ENCODE measurements at places on chromosomes 3 and 15.

DNA sequence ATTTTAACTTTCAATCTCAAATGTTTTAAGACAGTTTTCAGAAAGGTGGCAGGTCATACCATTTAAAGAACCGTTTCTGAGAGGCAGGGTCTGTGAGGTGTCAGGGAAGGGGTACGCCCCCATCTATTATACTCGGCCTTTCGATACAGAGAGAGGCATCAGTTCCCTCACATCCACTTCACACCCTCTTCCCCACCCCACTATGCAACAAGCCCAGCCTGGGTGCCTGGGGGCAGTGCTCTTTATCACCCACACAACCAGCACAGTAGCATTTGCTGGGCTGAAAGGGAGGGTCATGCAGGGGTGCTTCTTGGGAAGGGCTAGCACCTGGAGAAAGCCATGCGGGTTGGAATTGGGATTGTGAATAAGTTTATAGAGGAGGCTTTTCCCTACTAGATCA lies 56.0 kb upstream of the KCNMB2 start:
- no peak for DNase-seq

GRCh38 chr3:88732186-88732585 lies 375.2 kb upstream of the EPHA3 start:
- no peak for DNase-seq

GRCh38 chr3:26106228-26106627 lies 316.3 kb downstream of the OXSM start:
- no peak for DNase-seq

DNA sequence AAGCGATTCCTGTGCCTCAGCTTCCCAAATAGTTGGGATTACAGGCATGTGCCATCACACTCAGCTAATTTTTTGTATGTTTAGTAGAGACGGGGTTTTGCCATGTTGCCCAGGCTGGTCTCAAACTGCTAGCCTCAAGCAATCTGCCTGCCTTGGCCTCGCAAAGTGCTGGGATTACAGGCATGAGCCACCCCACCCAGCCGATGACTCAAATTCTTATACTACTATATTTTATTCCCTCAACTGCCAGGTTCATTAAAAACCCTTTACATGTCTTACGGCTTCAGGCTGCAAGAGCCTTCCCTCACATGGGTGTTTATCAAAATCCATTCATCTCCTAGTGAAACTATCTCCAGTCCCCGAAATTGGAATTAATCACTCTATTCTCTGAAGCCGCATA lies 63.4 kb downstream of the CBLB start:
- no peak for DNase-seq

GRCh38 chr15:60496853-60497252 lies 17.9 kb upstream of the ICE2 start:
- DNase-seq: no peak

DNA sequence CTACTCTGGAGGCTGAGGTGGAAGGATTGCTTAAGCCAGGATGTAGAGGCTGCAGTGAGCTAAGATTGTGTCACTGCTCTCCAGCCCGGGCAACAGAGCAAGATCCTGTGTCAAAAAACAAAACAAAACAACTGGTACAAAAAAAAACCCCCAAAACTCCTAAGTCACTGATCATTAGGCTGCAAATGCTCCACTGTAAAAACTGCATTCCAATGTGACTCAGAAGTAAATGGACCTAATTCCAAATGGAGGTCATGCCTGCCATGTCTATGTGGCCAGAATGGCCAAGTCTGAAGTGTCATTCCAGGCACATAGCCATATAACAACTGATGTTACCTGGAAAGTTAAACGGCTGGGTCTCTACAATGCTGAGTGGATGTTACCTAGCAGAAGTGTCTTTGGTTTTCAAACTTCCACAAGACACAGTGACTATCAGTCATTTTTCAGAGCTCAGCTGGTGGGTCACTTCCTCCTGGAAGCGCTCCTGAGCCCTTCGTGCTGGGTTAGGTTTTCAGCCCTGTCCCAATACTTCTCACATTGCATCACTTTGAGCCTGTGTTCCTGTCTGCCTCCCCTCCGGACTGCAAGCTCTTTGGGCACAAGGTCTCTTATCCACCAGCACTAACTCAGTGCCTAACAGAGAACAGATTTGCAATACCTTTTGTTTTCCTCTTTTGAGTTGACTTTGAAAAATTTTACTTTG lies 10.6 kb downstream of the FSTL1 start:
- DNase-seq: no peak

DNA sequence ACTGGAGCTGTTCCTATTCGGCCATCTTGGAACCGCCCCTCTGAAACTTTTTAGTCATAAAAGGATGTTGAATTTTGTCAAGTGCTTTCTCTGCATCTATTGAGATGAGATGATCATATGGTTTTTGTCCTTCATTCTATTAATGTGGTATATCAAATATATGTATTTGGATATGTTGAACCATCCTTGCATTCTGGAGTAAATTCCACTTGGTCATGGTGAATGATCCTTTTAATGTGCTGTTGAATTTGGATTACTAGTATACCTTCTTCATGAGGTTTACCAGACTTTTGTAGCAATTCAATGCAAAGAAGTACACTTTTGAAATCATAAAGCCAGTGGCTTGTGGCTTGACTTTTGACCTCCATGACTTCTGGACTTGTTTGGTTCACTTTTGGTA lies 33.4 kb upstream of the XRN1 start:
- no peak for DNase-seq

All from fibroblast of mammary gland (primary cell).